ENCODE measurements at places on chromosomes 1 and 21. TPM values are rescaled to one million over a fixed set of nuclear protein-coding genes. Genes with fewer than 3 reads are reported as not detected.
A peak's percentile ranks its signal among the peaks of the same experiment; 100 is the strongest.

DNA sequence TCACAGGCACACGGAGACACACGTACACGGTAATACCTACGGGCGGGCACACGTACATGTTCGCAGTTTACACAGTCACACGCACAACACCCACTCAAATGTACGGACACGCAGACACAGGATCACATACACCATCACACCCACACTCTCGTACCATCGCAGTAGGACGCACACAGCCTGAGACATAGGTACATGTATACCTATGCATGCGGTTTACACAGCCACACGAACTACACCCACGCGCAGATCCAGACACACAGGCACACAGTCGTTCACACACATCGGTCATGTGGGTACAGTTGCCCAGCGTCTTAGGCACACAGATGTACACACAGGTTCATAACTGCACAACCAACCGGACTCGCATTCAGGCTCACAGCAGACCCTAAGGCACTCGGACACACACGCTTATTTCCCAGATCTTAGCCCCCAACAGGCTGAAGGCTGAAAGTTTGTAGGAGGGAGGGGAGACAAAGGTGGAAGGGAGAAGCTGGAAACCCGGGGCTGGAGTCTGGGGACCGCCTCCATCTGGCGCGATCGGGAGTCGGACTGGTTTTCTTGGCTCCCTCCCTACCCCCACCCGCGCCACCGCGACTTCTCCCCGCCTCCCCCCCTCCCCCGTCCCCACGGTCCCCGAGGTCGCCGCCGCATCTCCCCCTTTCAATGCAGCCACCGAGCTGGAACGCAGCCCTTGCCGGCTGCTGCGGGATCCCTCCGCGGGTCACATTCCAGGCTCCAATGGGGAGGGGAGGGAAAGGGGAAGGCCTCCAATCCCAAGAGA is 51.9 kb upstream of the SYNC start:
- no peak for DNase-seq

GRCh38 chr1:46517010-46517600 is 27.5 kb downstream of the DMBX1 start:
- no peak for DNase-seq

KRTAP7-1 gene
- not detected for total RNA-seq

DNA sequence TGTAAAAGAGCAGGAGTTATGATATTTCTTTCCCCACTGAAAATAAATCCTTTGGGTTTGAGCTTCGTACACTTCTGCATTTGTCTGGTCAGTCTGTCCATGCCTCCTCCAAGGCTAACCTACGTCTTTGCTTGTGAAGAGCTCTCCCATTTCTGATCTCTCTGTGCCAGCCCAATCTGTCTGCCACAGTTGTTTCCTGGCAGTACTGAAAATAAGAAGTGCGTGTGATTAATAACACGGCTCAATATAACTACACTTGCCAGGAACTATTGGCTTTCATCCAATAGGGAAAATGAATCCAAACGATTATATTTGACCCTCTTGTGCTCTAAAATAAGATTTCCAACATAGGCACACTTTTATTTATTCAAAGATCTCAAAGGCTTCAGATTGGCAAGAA is 19.2 kb upstream of the COL24A1 start:
- no peak for DNase-seq

DNA sequence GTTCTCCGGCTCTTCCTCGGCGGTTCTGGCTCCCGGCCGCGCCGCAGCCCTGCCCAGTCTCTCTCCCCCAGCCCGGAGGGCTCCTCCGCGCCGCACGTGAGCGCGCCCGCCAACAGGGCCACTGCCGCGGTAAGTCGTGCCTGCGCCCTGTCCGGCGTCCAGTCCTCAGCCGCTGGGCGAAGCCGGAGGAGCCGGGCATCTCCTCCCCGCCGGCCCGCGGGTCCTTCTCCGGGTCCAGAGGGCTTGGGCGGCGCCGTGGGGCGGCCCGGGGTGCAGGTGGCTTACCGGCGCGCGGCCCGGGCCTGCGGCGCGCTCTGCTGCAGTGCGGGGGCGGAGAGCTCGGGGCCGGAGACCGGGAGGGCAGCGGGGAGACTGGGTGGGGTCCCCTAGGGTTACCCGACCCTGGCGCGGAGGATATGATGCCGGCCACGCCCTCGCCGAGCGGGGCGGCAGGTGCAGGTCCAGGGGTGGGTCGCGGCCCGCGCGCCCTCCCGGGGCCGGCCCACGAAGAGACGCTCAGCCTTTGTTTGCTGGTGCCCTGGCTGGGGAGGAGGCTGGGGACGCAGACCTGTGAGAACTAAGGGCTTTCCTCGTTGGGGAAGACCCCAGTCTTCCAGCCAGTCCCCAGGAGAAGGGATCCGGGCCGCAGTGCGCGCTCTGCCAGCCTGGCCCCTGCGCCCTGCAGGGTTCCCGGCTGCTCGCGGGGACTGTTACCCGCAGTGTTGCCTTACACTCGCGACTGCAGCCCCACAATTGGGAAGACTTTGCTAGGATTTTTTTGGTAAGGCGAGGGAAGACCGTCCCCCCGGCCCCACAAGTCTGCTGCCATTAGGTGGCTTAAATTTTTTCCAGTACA is at the start of gene DOP1B:
DOP1B (plus strand) TSS at position 10 of the 856 bp plus-strand sequence. CDS start 7,910 bp downstream, outside the sequence.
- peak; percentile 6 for DNase-seq

GRCh38 chr1:207032528-207033017 is at the start of gene C1orf116:
Gene C1orf116, minus strand, starts transcription at chr1:207032756. Its CDS starts 5,158 bp downstream, at chr1:207027598.
- no peak for DNase-seq

CYP4A22 gene
- total RNA-seq, result not detected

- DNase-seq, result peak; percentile 72
Measured at GRCh38 chr1:151166505-151166956, 587 bp downstream of the SCNM1 start.

DNA sequence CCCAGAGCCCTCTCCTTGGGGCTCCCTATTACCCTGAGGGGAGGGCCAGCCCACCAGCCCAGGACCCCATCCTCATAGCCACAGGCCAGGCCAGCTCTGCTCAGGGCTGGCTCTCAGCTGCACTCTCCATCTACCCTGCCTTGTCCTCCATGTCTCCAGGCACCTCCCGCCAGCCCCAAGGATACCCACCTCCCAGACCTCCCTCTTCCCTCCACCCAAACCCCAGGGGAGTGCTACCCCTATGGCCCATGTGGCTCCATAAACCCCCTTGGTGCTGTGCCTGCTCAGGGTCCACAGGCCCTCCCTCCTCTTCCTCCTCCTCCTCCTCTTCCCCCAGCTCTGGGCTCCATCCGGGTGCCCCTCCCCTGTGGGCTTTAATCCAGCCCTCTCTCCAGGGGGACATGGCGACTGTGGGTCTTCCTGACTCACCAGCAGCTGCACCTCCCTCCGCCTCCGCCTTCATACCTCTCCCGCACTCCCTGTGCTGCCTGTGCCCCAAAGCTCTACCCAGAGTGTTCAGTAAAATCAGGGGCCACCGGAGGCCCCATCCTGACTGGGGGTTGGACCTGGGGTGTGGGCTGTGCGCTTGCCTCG is 9.1 kb downstream of the YBEY start:
- peak; percentile 77 for DNase-seq

GRCh38 chr1:229058729-229059128 is 212.2 kb upstream of the RAB4A start:
- DNase-seq, result no peak

CSMD2 gene
- total RNA-seq, result 1.1 TPM

GRCh38 chr1:5910276-5910620 is 82.0 kb downstream of the NPHP4 start:
- DNase-seq, result no peak

DNA sequence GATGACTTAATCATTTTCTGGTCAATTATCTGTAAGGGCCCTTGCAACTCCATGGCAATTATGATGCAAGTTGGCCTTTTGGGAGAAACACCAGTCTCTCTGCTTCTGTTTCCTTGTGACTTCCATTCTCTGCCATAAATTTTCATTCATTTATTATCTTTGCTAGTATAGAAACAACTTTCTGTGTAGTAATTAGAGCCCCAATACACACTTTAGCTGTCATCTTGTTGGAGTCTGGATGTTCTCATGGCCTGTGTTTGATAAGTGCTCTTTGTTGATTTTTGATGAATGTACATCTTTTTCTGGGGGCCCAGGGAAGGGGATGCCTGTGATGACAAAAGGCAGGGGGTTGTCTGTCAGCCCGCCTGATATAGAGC is 22.4 kb downstream of the PROX1 start:
- no peak for DNase-seq

B4GALT2 gene
- 69.8 TPM for total RNA-seq

GPR52 gene
- total RNA-seq, result 0.24 TPM

SLAMF8 gene
- total RNA-seq, result 1.5 TPM

DNA sequence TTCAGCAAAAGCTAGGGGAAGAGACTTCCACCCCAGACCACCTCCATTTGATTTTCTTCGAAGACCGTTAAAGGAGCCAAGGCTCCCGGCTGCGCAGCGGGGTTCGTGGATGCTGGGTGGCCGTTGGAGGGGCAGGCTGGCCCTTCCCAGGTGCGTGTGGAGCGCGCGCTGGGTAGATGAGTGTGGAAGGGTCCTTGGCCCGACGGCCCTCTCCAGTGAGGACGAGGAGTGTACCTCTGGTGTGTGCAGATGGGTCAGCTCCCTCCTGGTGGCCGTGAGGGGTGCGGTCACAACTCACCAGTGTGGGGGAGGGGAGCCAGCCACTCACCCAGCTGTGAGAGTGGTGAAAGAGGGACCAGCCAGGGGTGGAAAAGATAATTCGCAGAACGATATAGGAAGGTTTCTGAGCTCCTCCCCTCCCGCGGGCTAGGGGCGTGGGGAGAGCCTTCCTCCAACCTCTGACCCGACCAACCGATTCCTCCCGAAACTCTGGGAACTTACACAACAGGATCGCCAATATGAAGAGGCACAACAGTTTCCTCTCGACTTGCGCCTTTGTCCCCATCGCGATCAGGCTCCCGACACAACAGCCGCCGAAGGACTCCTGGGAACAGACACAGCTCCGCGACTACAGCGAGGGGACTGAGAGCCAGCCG is at the start of gene F11R:
F11R (minus strand) TSS at position 644 of the 656 bp plus-strand sequence; CDS start at position 565, 79 bp downstream.
- peak; percentile 24 for DNase-seq

DNA sequence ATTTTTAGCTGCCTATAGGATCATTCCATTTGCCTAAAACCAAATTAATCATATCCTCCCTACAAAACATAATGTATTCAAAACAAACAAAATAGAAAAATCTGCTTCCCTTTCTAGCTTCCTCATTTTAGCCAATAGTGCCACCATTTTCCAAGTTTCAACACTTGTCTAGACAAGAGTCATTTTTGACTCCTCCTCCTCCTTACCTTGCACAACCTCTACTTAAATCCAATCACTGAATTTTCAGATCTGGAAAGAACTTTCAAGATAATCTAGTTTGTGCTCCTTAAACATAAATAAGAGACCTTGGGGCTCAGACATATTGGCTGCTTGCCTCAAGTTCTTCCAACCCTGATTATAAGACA is 7.4 kb downstream of the STX6 start:
- DNase-seq, result no peak

DNA sequence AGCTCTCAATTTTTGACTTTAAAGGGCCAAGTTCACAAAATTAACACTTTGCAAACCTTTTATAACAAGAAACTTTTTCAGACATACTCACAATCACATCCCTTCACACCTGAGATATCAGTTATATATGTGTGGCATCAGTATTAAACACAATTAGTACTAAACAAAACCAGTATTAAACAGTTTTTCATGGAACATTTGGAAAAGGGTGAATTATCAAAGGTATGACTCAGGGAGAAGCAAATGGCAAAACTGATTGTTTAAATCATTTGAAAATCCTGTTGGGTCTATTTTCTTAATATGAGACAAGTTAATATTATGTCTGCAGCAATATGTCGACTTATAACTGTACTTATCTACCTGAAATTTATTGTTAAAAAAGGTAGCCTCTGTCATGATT is 587.3 kb downstream of the NEGR1 start:
- DNase-seq, result no peak

OR2T2 gene
- total RNA-seq, result not detected

DNA sequence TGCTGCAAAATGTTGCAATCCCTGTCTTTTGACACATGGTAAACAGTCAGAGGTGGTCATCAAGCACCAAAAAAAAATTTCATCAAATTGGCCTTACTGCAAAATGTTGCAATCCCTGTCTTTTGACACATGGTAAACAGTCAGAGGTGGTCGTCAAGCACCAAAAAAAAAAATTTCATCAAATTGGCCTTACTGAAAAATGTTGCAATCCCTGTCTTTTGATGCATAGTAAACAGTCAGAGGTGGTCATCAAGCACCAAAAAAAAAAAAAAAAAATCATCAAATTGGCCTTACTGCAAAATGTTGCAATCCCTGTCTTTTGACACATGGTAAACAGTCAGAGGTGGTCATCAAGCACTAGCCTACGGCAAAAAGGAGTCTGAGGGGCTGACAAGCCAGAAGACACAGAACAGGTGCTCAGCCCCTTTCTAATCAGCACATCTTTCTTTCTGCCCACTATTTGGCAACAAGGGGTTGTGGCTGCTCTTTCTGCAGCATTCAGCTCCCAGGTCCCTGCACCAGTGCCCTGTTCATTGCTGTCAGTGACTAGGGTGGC is 223.8 kb downstream of the KCNH1 start:
- no peak for DNase-seq

SERTAD4 gene
- total RNA-seq, result 19.8 TPM

- DNase-seq, result peak; percentile 57
Measured at GRCh38 chr1:244435562-244436205, 16.0 kb downstream of the ADSS2 start.

- peak; percentile 77 for DNase-seq
Measured at GRCh38 chr1:155976062-155976912, 2.1 kb downstream of the ARHGEF2 start.

- DNase-seq, result no peak
Measured at GRCh38 chr1:91610789-91611188, 110.1 kb downstream of the CDC7 start.

AQP10 gene
- not detected for total RNA-seq

ZNF683 gene
- not detected for total RNA-seq

GFI1 gene
- 0.12 TPM for total RNA-seq

CHI3L1 gene
- total RNA-seq, result not detected

GRCh38 chr21:41477641-41478318 is 30.2 kb downstream of the TMPRSS2 start:
- DNase-seq, result peak; percentile 71

IL23R gene
- total RNA-seq, result not detected

SCMH1 gene
- 17.1 TPM for total RNA-seq

PDZK1IP1 gene
- total RNA-seq, result not detected

TRNP1 gene
- total RNA-seq, result 4.6 TPM

DNA sequence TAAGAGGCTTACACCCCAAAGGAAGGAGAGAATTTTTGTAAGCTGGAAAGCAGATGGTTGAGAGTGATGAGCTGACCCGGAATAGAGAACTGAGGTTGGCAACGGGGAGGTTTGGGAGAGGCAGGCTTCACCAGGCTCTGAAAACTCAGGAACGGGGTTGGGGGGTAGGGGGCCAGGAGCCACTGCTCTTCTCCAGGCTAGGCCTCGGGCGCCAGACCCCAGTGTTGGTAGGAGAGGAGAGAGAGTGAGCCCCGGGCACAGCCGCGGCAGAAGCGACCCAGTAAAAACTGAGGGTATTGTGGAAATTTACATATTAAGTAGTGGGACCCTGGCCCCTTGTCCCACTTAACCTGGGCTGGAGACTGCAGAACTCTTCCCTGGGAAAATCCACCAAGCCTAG is 45.7 kb downstream of the GPR161 start:
- DNase-seq, result no peak

DNA sequence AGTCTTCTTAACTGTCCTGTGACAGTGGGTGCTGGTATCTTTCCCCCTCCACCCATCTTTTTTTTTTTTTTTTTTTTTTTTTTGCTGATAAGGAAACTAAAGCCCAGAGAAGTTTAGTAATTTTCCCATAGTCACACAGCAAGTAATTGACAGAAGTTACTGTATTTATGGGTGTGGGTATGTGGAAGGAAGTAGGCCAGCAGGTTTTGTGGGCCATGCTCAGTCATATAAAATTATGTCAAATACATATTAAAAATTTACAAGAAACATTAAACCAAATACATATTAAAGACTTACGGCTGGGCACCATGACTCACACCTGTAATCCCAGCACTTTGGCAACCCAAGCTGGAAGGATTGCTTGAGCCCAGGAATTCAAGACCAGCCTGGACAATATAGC is 51.5 kb downstream of the KAZN start:
- DNase-seq, result no peak

Measured in RPMI7951 (cell line).